ENCODE measurements at places on chromosomes 1 and 21. TPM values are rescaled to one million over a fixed set of nuclear protein-coding genes. Genes with fewer than 3 reads are reported as not detected.

GRCh38 chr1:229325853-229326487 is 16.9 kb downstream of the CCSAP start:
- no peak for DNase-seq

- DNase-seq = no peak
These were observed 27.6 kb downstream of the EIF2D start for GRCh38 chr1:206584683-206585082.

- DNase-seq = no peak
These were observed 82.3 kb downstream of the CLIC4 start for GRCh38 chr1:24827379-24828135.

DNA sequence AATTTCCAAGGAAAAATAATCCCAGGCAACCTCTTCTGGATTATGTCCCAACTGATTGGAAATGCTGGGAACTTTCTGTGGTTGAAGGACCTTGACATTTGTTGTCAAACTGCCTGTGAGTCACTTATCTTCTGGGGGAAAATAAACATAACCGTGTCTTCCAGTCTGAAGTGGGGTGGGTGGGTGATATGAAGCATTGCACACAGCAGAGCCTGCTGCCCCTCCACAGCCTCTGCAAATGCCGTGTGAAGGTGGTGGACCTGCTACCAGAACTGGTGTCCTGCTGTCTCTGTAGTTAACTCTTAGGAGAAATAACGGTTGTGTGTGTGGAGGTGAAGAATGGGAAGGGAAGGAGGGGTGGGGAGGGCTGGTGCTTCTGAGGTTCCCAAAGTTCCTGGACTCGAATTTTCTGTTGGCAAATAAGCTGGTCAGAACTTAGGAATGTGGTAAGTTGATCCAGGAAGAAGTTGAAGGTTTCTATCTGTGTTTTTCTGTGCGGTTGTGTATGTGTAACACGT is 23.2 kb downstream of the GALNT2 start:
- DNase-seq = no peak

DNA sequence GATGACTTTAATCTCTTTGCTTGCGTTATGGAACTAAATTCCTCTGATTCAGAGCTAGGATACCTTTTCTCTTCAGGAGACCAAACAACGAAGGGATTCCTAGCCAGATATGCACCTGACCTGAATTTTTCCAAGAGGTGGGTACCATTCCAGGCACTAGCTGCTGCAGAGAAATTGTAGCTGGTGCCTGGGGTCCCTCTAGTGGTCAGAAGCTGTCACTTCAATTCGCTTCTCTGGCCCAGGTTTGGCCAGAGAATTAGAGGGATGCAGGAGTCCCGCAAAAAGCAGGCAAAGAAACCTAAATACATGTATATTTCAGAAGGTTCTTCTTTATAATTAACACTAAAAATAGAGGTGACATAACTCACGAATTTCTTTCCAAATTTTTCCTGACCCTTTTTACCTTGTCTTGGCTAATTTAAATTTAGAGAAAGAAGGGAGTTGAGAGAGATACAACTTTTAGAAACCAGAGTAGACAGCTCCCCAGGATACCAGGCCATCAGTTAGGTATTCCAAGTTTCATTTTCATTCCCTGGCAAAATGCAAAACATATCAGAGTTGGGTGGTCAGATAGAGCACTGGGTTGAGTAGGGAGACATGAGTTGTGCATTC is 9.6 kb downstream of the ACKR1 start:
- no peak for DNase-seq

DNA sequence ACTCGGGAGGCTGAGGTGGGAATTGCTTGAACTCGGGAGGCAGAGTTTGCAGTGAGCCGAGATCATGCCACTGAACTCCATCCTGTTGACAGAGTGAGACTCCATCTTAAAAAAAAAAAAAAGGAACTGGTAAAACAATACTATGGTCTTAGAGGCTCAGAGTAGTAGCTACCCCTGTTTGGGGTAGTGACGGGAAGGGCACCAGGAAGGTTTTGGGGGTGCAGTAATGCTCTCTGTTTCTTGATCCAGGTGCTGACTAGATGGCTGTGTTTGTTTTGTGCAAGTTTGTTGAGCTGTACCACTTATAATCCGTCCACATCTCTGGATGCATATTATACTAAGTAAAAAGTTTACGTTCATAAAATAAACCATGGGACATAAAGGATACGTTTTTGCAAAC is 765.8 kb upstream of the TPTE start:
- no peak for DNase-seq

- DNase-seq = no peak
These were observed 42.4 kb downstream of the RIMS3 start for GRCh38 chr1:40622936-40623629.

DNA sequence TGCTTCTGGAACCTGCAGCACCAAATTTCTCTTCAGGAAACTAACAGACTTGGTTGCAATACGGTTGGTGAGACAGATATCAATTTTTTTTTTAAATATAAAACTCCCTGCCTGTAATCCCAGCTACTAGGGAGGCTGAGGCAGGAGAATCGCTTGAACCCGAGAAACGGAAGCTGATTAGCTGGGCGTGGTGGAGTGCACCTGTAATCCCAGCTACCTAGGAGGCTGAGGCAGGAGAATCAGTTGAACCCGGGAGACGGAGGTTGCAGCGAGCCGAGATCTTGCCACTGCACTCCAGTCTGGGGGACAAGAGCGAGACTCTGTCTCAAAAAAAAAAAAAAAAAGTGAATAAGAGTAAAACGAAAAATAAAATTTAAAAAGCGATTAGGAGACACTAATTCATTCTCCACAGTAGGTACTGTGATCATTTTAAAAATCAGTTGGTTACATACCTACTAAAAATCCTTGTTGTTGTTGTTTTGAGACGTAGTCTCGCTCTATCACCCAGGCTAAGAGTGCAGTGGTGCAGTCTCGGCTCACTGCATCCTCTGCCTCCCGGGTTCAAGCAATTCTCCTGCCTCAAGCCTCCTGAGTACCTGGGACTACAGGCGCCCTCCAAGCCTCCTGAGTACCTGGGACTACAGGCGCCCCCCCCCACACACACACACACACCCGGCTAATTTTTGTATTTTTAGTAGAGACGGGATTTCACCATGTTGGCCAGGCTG is 796 bp upstream of the RBM8A start:
- no peak for DNase-seq

DNA sequence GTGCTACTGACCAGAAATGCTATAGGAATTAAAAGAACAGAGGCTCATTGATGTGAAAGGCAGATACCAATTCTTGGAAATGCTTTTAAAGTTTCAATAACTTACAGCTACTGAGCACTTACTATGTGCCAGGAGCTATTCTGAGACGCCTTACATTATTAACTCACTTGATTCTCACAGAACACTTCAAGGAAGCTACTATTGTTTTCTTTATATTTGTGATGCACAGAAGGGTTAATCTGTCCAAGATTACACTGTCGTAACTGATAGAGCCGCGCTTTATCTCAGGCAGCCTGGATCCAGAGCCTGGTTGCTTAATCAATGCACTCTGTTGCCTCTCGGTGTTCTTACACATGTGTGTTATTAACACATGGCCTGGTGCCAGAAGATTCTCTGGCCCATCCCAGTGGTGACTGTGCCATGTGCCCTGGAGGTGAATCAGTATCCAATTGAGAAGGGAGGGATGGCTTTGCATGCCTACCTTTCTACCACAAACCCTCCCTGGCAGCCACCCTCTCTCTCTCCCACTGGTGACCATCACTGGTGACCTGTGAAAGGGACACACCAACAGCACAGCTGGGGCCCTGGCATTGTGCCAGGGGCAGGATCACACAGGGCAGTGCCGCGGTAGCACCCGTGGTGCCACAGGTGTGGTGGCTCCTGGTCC is 8.8 kb downstream of the FMO1 start:
- DNase-seq = no peak

GRCh38 chr1:40244138-40244744 is 3.5 kb upstream of the TMCO2 start:
- DNase-seq = no peak

DNA sequence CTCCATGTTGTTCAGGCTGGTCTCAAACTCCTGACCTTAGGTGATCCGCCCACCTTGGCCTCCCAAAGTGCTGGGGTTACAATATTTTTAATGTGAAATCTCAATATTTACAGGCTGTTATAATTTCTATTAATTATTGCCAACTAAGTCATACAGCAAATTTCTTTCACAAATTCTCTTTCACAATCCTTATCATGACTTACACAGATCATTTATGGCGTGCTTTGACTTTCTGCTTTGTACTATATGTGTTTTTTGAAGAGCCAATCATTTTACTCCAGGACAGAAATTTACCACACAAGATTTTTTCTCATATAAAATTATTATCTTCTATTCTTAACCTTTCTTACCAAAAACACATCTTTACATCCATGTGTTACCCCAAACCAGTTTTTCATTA is 1729.9 kb downstream of the NCAM2 start:
- DNase-seq = no peak

- no peak for DNase-seq
These were observed 18.9 kb downstream of the TNNT2 start for GRCh38 chr1:201358596-201358995.

DNA sequence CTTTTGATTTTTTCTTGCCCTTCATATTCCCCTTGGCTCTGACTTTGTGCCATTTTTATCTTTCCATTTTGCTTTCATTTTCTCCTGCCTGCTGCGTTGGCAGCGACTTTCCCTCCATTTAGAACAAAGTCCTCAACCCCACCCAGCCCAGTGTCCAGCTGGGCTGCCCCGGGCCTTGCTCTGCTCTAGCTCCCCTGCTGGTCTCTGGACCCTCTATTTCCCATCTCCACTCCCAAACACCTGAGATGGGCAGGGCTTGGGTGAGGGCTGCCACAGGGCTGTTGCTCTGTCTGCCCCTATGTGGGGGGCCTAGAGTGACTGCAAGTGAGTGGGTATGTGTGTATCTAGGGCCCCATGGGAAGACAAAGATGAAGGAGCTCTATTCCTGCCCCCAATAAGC is 7.3 kb upstream of the ADAM15 start:
- DNase-seq = no peak

DNA sequence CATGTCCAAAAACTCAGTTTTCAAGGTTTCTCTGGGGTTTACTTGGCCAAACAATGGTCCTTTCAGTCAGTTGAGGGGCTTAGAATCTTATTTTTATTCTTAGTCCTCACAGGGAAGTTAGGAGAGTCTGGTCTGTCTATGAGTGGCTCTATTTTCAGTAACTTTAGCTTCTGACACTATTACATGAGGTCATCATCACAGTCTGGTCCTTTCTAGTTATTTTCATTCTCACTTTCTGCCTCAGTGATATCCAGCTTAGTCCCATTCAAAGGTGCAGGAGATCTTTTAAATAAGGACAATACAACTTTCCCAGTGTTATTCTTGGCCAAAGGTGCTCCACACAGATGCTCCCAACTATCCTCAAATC is 30.0 kb upstream of the FGGY start:
- no peak for DNase-seq

GRCh38 chr1:205998457-205999241 is 4.5 kb downstream of the RAB7B start:
- no peak for DNase-seq

DNA sequence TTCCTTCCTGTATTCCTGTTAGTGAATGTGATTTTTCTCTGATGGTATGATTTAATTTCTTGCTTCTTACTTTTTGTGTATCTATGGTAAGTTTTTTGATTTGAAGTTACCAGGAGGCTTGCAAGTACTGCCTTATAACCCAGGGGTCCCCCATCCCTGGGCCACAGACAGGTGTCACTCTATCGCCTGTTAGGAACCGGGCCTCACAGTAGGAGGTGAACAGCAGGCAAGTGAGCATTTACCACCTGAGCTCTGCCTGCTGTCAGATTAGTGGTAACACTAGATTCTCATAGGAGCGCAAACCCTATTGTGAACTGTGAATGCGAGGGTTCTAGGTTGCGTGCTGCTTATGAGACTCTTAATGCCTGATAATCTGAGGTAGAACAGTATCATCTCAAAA is 143.3 kb downstream of the RPS6KC1 start:
- no peak for DNase-seq

DNA sequence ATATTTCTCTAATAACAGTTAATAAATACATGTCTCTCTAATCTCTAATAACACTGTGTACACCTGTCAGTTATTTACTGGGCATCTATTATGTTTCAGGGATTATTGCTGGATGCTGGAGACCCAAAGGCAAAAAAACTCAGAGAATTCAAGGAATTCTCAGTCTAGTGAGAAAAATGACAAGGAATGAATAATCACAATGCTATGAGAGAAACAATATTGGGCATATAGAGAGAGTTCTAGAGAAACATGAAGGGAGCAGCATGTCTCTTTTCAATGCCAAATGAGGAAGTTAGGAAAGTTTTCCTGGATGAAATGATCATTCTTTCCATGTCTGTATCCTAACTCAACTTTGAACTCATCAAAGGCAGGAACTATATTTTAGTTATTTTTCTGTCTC is 82.8 kb downstream of the TNFSF18 start:
- DNase-seq = no peak

- DNase-seq = no peak
These were observed 35.3 kb upstream of the TTC4 start for GRCh38 chr1:54680387-54680786.

DNA sequence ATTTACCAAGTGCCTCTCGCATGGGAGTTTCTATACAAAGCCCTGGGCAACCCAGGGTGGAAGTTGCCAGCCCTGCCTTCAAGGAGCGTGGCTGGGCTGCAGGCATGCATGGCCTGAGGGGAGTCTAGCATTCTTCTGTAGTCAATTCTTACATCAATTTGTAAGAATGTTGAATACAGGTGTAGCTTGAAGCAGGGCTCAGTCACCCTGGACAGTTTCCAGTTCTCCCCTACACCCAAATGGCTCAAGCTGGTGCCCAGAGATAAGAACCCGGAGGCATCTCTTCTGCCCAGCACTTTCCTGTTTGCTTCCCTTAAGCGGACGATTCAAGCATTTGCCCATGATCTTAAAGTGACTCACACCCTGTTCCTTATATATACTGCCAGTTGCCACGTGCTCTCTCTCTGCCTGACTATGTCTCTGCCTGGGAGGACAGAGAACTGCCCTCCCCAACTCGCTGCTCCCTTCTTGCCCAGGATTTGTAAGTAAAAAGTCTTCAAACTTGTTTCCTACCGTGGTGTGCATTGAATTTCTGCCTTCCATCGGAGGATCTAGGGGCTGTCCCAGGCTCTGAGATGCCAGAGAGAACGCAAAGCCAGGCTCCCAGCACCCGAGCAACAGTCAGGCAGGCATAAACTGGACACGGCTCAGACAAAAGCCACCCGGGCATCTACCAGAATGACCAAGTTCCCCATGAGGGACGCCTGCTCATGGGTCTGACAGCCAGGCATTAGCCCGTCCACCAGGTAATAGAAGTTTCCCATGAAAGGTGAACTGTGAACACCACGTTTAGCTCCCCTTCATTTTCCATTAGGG is 50.9 kb upstream of the AJAP1 start:
- DNase-seq = peak; percentile 14

Gene TRIM46
- total RNA-seq = 0.64 TPM

Gene SAMD13
- 0.71 TPM for total RNA-seq

Gene FBXO2
- 8.2 TPM for total RNA-seq

Gene TFB2M
- 2.0 TPM for total RNA-seq

Gene OR10Z1
- not detected for total RNA-seq

Gene KCNA2
- total RNA-seq = 0.11 TPM

Gene ENAH
- 53.0 TPM for total RNA-seq

Gene RIPK4
- total RNA-seq = 17.3 TPM
